ENCODE measurements at places on chromosomes 2 and 18.

GRCh38 chr2:209074711-209075110 lies 349.1 kb upstream of the MAP2 start:
- no peak for DNase-seq

DNA sequence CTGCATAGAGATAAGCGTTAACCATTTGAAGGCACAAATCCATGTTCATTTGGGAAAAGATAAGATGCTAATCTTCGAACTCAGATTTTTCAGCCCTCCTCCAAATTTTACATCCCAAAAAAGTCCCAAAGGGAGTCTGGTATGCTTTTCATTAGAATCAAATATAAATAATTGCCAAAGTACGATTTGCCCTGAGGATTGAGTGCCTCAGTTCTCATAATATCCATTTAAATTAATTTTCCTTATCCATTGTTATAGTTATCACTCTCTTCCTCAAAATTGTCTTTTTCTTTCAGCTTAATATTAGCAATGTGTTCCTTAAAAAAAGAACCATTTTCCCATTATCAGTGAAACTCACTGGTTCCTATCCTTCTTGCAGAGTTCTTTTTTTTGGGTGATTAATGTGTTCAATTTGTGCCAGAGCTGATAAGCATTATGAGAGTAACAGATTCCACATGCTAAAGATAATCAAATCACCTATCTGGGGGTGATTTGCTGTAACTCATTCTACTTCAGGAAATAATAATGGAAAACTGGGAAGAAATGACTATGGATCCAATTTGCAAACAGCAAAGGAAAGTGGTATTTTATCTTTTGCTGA lies 686 bp downstream of the HNMT start:
- no peak for DNase-seq

DNA sequence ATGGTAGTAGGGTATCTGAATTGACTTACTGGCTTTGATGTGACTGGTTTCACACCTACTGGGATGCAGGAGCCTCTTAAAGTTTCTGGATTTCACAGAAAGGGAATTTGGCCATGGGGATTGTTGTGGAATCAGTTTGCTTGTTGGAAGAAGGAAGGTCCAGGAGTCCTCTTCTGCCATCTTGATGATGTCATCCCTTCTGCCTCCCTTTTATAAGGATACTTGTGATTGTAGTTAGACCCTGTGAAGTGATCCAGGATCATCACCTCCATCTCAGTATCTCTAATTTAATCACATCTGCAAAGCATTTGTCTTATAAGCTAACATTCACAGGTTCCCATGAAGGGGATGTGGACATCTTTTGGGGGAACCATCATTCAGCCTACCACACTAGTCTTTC lies 79.5 kb downstream of the CCDC138 start:
- no peak for DNase-seq

DNA sequence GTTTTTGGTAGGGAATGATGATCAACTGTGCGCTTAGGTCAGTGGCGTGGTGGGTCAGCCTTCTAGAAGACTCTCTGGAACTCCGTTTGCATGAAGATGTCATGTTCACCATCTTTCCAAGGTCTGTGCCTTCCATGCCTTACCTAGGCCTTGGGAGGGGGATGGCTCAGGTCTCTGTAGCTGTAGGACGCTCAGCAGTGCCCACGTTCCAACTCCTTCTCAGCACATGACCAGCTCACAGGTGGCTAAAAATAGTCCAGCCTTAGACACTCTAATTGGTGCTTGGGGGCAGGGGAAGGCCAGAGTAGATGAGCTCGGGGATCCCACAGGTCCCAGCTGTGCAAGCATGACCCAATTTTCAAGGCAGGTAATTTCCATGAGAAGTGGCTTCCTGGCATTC lies 42.3 kb upstream of the TEX51 start:
- DNase-seq: no peak

GRCh38 chr2:119649364-119649917 lies 29.6 kb upstream of the TMEM177 start:
- no peak for DNase-seq

DNA sequence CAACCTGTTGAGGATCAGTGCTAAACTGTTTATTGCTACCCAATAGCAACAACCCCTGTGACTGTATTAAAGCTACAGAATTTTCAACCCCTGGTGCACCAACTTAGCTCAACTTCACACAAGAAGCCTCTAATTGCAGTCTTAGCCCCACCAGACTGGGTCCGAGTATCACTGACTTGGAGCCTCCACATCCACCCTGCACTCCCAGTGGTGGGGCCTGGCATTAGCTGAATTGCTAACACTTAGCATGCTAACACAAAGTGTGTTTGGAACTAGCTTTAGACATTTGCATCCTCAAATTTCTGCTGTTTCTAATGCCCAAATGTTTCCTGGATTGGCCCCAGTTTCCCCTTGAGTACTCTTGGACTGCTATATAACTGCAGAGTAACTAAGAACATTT lies 298.6 kb downstream of the AGPS start:
- no peak for DNase-seq

GRCh38 chr2:236754271-236754944 lies 184.8 kb downstream of the ACKR3 start:
- DNase-seq: no peak
